CD4-positive, alpha-beta T cell treated with Interleukin-17A for 1 hour (primary cell): ENCODE measurements at places on chromosomes 4 and X.

- DNase-seq = peak; percentile 56
Measured at GRCh38 chr4:7101692-7102515, 34.0 kb upstream of the GRPEL1 start.

GRCh38 chr4:78186597-78187543, 129.7 kb downstream of the FRAS1 start:
- DNase-seq = no peak

GRCh38 chrX:115023139-115023538, 5.7 kb upstream of the IL13RA2 start:
- DNase-seq = no peak

DNA sequence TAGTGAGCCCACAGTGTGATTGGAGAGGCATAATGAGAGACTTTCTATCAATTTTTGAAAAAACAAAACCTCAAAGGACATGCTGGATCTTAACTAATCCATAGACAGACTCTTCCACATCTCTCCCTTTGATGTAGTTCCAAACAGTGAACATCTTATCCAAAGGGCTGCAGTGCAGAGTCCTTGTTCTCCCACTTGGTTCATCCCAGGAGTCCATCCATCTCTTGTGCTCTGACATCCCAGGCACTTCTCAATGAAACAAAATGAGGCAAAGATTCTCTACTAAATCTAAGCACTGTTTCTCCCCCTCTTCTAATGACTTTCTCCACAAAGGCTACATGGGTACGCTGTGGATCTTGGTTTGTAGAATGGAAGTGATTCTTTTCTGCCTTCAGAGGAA, 8.3 kb downstream of the SHROOM3 start:
- no peak for DNase-seq

- peak; percentile 44 for DNase-seq
Measured at GRCh38 chrX:129755779-129756650, 17.2 kb downstream of the XPNPEP2 start.

DNA sequence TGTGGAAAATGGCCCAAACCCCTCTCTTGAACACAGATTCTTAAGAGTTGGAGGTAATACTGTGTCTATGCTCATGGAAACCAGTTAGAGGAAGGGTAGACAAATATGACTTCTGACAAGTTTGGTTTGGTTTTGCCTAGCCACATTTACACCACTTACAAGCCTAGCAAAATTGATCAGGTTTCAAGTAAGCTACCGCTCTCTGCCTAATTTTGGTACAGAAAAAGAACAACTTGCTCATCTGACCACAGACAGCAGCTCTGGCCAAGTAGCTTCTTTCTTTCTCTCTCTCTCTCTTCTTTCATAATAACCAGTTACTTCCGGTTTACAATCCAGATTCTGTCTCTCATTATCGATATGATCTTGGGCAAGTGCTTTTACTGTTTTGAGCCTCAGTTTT, 260.0 kb downstream of the GLUD2 start:
- DNase-seq = no peak
